Fibroblast of gingiva (primary cell): ENCODE measurements at places on chromosomes 5 and 9.

GRCh38 chr9:104071589-104071988, 22.5 kb upstream of the SMC2 start:
- DNase-seq, result no peak

DNA sequence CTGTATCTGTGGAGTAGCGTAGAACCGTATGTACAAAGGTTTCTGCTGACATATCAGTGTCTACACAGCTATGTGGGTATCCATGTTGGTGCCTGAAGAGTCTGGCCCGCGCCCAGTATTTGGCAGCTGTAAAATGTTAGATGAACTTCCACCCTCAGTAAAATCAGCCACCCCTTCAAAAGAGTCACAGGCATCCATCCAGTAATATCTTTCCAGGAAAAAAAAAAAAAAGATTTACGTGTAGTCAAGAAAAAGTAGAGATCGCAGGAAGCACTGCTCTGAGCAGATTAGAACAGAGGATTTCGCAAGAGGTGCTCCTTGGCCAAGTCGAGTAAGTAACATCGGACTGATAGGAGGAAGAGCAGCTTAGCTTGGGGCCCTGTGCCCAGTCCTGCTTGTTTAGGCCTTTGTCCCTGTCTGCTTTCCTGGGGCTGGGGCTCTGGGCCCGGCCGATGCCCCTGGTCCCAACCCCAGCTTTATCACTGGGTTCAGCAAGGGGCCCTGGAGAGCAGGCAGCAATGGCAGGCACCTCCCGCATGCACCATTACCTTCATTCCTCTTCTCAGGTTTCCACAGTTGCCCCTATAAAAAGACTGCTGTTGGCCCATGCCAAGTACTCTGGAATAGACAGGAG, 21.2 kb downstream of the DAPK1 start:
- no peak for DNase-seq

GRCh38 chr9:128550226-128550625, 2.2 kb upstream of the SPTAN1 start:
- DNase-seq, result no peak

DNA sequence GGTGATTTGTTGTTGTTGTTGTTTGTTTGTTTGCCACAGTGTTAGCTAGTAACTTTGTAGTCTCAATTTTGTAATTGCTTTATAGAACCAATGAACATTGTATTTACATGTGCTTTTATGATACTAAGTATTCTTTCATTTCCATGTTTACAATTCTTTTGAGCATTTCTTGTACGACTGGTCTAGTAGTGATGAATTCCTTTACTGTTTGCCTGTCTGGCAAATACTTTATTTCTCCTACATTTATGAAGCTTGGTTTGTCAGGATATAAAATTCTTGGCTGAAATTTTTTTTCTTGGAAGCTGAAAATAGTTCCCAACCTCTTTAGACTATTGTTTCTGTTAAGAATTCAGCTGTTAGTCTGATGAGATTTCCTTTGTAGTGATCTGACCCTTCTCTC, 55.6 kb upstream of the SNCAIP start:
- DNase-seq, result no peak

DNA sequence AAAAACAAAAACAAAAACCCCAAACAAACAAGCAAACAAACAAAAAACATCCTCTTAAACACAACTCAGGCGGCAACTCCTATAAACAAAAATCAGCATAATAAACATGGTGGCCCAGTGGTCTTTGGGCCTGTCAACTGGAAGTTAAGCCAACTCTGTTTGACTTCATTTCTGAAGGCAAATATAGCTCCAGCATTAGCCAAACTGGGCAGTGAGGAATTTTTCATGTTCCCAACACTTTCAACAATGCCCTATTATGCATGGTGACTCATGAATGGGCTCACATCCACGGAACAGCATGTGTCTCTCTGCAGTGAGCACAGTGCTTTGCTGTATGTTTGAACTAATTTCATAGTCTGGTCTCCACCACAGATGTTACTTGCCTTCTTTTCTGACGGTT, 143.9 kb upstream of the STC2 start:
- DNase-seq, result peak; percentile 97
